ENCODE measurements at places on chromosomes 5 and 9.

DNA sequence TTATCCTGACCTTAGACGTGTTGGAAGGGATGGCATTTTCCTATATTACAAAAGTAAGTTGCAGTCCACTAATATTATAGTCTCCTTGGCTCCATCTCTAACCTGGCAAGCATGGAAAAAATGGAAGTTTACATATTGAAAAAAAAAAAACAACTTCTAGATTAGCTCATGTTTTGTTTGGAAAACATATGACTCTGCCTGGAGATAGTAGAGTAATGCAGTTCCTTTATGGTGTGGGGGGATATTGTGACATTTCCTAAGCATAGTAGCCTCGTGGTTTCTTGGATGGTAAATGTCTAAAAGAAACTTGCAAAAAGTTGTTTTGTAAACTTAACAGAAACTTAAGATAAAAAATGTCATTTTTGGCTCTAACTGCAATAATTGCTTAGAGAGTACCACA, 244.4 kb upstream of the FBXL7 start:
- no peak for DNase-seq

- no peak for DNase-seq
These were observed 31.9 kb downstream of the RXRA start for GRCh38 chr9:134358026-134358661.

GRCh38 chr9:75866273-75866871, 24.1 kb upstream of the PCSK5 start:
- peak; percentile 39 for DNase-seq

- peak; percentile 53 for DNase-seq
These were observed 4.7 kb downstream of the DNAI1 start for GRCh38 chr9:34463098-34463900.

GRCh38 chr5:76718381-76718832, 2.5 kb downstream of the F2R start:
- no peak for DNase-seq

DNA sequence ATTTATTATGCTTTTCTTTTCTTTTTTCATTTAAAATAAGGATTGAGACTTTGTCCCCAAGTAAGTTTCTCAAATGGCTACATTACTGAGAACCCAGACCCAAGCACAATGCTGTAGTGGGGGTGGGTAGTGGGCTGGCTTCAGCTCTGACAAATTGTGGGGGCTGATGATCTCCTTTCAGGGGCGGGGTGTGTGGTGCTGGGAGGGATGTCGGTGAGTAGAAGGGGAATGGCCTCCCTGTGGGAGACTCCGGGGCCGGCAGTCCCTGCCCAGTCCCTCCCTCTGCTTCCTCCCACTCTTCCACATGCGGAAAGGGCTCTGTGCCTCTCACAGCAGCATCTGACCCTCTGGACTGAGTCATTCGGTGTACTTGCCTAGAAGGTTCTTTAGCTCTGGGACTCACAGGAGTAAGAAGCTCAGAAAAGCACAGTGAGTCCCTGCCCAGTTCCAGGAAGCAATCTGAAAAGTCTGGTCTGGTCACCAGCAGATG, 14.3 kb downstream of the CD180 start:
- DNase-seq: no peak

DNA sequence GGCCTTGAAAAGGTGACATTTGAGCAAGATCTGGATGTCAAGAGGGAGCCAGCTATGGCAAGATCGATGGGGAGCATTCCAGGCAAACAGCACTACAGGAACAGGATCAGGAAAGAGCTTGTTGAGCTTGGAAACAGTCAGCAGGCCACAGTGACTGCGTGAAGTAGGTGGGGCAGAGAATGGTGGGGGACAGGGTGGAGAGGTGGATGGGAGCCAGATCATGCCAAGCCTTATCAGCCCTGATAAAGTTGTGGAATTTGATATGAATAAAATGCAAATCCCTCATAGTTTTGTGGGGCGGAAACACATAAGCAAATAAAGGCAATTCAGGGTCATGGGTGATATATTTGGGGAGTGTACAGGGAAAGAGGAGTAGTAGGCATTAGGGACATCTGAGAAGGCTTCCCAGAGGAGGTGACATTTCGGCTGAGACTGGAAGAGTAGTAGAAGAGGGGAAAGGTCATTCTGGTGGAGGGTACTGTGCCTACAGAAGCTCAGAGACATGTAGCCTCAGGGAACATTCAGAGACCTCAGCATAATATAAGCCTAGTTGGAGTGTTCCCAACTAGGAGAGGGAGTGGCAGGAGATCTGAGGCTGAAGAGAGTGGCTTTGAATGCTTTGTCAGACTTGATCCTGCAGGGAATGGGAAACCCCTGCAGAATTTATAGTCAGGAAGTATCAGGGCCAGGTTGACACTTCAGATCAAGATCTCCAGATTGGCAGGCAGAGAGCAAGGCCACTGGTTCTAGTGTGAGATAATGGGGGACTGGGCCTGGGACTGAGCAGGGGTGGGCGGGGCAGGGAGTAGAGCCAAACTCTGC, 9.7 kb upstream of the CYSTM1 start:
- no peak for DNase-seq

GRCh38 chr5:111961862-111962261, 204.9 kb upstream of the NREP start:
- no peak for DNase-seq

- DNase-seq: no peak
These were observed 71.1 kb upstream of the SLC44A1 start for GRCh38 chr9:105173306-105173705.

GRCh38 chr5:35789732-35790456, 66.8 kb upstream of the IL7R start:
- DNase-seq: no peak

DNA sequence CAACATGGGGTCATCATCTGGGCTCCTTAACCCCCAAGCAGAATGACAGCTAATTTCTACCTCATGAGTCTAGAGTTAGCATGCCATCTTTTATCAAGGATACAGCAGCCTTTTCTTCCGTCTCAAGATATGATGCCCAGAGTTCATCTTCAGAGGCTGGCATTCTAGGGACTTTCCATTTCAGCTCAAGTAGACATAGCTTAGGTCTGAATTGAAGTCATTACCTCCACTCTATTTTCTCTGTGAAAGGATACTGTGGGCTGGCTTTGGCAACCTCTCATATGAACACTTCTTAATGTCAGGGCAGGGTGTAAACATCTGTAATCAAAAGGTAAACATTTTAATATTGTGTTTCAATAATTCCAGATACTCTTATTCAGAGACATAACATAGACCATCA, 535.7 kb downstream of the MAT2B start:
- no peak for DNase-seq

GRCh38 chr5:124948062-124948753, 201.8 kb upstream of the ZNF608 start:
- no peak for DNase-seq

DNA sequence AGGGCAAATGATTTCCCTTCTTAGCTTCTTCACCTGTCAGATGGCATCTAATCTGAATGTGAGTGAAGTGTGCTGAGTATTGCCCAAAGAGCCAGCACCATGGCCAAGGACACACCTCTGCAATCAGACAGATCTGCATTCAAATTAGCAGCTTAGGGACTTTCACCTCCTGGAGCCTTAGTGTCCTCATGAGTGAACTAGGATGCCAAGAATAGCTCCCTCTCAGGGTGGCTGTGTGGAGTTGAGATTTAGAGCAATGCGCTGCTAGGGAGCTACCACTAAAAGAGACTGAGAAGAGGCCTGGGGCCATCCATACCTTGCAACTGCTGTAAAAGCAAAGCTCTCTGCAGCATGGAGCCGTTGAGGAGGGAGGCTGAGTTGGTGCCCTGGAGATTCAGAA, 1.4 kb downstream of the CIZ1 start:
- no peak for DNase-seq

- DNase-seq: no peak
These were observed 212.4 kb upstream of the DMAC1 start for GRCh38 chr9:8011974-8012373.

GRCh38 chr5:121024416-121025311, 560.6 kb downstream of the PRR16 start:
- no peak for DNase-seq

DNA sequence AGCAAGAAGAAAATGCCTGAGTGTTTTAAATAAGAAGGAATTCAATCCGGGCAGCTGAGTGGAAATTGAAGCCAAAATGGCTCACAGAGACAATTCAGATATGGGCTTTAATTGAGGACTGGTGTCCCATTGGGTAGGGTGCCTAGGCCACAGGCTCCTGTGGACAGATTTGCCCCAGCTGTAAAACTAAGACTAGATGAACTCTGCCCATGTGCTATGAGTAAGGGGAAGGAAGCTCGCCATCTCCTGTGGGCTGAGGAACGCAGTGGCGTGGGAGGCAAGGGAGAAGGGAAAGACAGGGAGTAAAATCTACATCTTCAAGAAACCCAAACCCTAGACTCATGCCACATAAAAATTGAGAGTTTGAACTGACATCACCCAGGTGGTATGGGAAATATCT, 66.1 kb downstream of the KLHL3 start:
- no peak for DNase-seq

Data from activated CD4-positive, alpha-beta T cell treated with anti-CD3 and anti-CD28 coated beads, Interleukin-2, Interleukin-4, amounts not matched to agents 100 ng/mL and 50 ng/mL, durations not matched to agents 16 hours and 8 hours (primary cell).